GDM1 (cell line): ENCODE measurements at places on chromosomes 1 and 21.
A peak's percentile ranks its signal among the peaks of the same experiment; 100 is the strongest.

- no peak for DNase-seq
Observed at GRCh38 chr1:58574816-58575215, 2.2 kb downstream of the TACSTD2 start.

- DNase-seq = no peak
Observed at GRCh38 chr1:227938276-227938675, 9.5 kb downstream of the WNT9A start.

DNA sequence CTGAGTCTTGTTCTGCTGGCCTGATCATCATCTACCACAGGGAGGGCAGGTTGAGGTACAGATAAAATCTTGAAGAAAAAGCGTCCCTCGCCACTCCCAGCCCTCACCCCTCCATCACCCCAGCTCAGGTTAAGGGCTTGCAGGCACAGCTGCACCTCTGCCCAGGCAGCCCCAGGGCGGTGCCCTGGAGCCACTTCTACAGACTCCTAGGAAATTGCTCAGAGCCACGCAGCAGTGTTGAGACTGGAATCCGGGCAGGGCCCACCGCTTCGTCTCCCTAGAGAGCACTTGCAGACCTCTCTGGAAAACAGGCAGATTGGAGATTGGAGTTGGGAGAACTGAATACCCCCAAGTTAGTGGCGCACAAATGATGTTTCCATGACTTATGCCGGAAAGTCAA is 35.3 kb downstream of the VN1R5 start:
- DNase-seq = no peak

DNA sequence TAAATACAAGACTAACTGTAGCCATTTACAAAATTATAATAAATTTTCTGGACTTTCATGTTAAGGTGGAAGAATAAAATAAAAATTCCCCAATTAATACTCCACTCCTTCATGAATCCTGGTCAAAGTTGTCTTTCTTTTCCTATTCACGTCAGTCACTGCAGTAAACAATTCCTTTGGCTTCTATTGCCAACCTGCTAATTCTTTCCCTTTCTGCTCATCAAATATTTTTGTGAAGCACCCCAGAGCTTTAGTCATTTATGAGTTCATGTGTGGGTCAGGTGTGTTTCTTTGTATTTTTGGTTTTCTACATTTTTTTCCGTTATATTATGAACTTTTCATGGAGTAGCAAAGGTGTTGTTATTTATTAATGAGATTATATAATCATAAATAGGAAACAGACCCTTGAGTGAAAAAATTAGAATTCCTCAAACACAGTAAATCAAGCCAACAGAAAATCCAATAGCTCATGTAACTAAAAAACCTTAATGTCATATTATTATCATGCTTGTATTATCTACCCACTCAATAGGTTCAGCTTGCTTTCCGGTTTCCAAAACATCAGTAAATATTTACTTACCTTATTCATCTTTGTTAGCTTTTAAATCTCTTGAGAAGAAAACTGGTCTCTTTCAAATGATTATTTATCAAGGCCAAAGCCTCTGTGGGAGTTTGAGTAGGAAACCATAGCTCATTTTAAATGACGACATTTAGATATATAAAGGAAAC is 29.6 kb upstream of the PLA2G4A start:
- no peak for DNase-seq

- DNase-seq = no peak
Observed at GRCh38 chr21:40053007-40053406, 185.8 kb downstream of the PCP4 start.

DNA sequence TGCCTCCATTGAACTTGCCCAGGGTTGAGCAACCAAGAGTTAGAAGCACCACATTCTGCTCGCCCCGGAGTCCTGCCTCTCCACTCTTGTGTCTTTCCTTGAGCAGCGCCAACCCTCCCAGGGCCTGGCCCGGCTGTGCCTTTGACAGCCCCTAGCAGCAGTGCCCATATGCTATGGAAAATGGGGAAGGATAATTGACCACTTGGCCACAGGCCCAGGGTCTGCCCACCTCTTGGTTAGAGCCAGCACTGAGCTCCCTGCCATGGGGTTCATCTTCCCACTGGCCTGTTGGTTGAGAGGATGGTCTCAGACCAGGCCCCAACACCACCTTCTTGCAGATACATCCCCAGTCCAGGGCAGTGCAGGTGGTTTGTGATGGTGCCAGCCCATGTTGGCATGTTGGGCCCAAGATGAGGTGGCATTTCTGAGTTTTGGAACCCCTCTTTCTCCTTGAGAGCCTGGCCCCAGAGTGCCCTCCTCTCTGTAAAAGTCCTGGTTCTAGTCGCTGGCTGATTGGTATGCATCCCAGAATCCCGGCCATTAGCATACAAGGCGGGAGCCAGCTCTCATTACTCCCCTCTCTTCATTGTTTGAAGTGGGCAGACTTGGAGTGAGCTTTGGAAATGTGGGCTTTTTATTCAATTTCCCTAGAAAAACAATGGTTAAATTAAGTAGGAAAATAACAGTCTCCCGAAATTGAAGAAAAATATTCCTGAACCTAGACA is 7.6 kb downstream of the ARHGEF10L start:
- no peak for DNase-seq

GRCh38 chr1:86472767-86473166 is 4.0 kb downstream of the CLCA1 start:
- no peak for DNase-seq

DNA sequence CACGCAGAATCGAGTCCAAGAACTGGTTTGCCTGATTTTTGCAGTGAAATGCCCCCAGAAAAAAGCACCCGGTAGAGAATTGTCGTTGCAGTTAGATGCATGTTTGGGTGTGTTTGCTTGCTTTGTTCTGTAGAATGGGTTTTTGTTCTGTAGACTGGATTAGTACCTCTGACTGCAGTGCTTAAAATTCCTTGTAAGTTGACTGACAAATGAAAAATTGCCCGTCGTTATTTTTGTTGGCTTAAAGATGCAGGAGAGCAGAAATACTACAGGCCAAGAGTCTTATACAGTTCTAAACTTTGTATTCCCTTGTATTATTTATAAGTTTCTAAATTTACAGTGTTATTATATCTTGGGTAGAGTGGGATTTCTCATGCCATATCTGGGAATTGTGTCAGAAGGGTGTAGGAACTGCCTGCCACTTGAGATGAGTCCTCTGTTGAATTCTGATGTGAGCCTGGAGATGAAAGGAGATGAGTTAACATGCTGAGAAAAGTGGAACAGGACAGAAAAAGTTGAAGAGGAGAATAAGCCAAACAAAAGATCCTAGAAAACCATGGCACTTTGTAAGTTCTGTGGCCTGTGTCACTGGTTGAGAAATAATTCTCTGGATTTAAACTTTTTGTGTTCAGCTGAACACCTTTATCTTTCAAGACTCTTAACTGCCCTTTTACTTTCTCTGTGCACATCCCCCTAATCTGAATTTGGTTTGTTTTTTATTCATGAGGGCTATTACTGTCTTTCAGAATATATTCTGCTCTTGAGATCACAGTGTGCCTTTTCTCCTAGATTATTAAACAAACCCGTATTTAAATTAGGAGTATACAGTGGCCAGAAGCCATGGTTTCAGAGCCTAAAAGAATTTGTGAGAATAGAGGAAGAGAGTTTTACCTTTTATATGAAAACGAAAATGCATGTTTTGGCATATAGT is 1.4 kb downstream of the DESI2 start:
- DNase-seq = no peak

DNA sequence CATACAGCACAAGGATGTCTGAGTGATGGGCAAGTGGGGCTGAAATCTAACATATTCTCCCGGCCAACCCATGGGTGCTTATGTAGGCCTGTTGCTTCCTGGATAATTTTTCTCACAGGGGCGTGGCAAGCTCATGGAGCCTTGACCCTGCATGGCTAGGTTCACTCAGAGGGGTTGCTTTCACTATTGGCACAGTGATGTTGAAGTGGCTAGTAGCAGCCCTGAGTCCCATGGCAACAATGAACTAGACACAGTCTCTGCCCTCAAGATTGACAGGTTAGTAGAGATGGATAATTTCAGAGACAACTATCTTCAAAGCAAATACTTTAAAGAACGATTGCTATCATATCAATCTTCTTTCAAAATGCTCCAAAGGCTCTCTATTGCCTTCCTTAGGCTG is 6.5 kb upstream of the MAB21L3 start:
- DNase-seq = no peak

DNA sequence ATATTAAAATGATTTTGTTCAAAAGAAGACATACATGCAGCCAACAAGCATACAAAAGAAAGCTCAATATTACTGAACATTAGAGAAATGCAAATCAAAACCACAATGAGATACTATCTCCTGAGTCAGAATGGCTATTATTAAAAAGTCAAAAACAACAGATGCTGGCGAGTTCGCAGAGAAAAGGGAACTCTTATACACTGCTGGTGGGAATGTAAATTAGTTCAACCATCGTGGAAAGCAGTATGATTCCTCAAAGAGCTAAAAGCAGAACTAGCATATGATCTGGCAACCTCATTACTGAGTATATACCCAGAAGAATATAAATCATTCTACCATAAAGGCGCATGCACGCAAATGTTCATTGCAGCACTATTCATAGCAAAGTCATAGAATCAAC is 126.0 kb upstream of the HMCN1 start:
- peak; percentile 2 for DNase-seq

DNA sequence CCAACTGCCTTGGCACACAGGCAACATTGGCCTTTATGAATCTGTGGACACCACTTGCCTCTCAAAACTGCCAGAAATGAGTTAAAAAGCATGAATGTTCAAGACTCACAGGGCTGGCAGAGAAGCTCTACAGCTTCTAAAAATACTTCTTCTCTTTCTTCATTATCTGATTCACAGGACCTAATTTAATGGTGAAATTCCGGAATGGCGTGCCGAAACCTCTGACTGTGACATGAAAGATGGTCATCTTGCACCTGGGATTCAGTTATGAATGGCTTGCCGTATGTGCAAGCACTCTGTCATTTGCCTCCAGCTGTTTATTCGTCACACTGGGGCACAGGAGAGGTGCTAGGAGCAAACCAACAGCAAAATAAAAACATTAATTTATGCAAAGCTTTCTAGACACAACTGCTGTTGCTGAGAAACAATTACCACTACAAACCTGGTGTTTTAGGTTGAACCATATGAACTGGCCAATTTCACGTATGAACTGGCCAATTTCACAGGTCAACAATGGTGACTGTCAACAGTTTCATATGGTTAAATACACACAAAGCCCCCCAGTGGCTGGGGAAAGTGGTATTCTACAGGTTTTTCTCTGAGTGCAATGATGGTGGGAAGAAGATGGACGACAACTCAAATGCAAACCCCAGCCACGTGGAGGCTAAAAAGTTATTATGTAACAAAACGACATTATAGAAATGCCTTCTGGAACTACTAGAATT is 648.3 kb downstream of the KIF26B start:
- no peak for DNase-seq

- DNase-seq = no peak
Observed at GRCh38 chr1:160217481-160218051, 12.4 kb downstream of the PEA15 start.

- DNase-seq = no peak
Observed at GRCh38 chr1:242201090-242201489, 202.2 kb upstream of the MAP1LC3C start.

DNA sequence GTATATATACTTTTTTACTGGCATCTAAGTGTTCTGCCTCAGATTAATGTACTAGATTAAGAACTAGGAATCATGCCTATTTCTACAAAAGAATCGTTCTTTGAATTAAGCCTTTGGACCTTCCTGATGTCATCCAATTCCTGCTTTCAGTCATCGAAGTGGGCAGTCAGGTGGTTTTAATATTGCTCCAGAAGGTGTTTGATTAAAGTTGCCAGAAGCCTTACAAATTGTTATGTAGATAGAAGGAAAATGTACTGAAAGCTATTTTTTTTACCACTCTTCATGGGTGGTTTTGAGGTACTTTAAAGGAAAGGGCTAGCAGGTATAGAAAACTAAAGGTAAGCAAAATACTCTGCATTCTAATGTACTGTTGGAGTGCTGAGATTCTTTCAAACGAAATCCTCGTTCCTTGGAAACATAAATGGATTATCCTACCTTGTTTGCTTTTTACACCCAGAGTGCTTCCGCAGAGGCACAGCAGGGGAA is 716 bp downstream of the CTBS start:
- no peak for DNase-seq

GRCh38 chr1:41149570-41149969 is 92.5 kb downstream of the SCMH1 start:
- no peak for DNase-seq

DNA sequence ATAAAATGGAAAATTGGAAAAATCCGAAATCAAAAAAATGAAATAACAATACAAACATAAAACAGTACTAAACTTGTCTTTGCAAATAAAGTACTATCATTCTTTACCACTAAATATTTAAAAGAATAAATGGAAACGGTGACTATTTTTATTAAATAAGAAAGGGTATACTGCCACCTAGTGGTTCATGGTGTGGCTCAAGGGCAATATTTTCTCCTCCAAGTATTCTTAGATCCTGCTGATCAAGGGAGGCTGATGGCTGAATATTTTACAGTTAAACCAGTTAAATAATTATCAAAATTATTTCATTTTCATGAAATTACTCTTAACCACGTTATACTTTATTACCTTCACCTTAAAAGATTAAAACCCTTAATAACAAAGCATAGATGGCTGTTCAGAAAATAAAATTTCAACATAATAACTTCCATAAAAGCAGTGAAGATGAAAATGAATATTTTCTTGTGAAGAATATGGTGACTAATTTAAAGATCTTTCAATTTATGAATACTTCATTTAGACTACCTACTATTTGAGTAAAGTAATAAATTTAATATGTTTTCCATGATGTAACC is 1793.9 kb downstream of the NCAM2 start:
- DNase-seq = no peak

GRCh38 chr1:41411229-41411628 is 50.0 kb downstream of the FOXO6 start:
- DNase-seq = no peak

GRCh38 chr1:180239145-180240096 is 9.4 kb downstream of the LHX4 start:
- no peak for DNase-seq
